Muscle of arm (tissue), 14 donors: ENCODE measurements at places on chromosomes 4 and X.
A peak's percentile ranks its signal among the peaks of the same experiment; 100 is the strongest.

GRCh38 chr4:114082348-114082747, 102.9 kb upstream of the ARSJ start:
- no peak for DNase-seq

GRCh38 chr4:8820178-8821102, 51.2 kb downstream of the HMX1 start:
- DNase-seq = no peak

- DNase-seq = no peak
Observed at GRCh38 chrX:6968231-6968630, 179.3 kb upstream of the STS start.

GRCh38 chr4:126599746-126600145, 1033.0 kb upstream of the INTU start:
- DNase-seq = no peak

GRCh38 chrX:133175605-133176004, 42.5 kb downstream of the TFDP3 start:
- DNase-seq = no peak

DNA sequence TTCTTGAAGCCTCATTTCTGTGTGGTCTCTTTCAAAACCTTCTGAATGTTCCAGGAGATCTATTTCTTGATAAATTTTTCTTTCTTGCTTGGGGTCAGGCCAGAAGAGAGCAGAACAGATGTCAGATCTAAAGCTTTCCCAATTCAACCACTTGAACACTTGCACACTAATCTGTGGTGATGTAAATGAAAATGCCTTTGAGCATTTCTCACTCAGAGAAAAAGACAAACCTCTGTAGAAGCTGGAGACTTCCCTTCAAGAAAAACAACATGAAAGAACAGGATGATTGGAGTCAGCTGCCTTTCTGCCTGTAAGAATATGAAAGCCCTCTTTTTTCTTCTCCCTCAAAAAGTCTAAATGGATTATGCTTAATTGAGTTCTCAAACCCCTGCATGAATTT, 11.2 kb downstream of the IGFBP7 start:
- no peak for DNase-seq

DNA sequence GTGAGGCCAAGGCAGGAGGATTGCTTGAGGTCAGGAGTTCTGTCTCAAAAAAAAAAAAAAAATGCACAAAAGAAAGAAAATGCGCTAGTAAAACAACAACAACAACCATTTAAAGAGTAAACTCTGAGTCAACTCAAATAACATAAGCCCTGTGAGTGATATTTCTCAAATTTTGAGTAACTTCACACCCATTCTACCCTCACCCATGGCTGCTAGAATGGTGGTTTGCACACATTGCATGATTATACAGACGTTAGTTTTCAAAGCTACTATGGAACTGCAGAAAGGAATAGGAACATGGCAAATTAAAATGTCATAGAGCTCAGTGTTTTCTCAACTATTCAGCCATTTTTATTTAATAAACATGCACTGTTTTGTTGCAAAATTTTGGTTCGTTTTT, 145.9 kb downstream of the OPHN1 start:
- no peak for DNase-seq

- no peak for DNase-seq
Observed at GRCh38 chr4:184849185-184849584, 23.4 kb upstream of the ACSL1 start.

- no peak for DNase-seq
Observed at GRCh38 chr4:15691346-15692135, 9.9 kb downstream of the FAM200B start.

- no peak for DNase-seq
Observed at GRCh38 chrX:110743679-110744340, 51.8 kb downstream of the CHRDL1 start.

DNA sequence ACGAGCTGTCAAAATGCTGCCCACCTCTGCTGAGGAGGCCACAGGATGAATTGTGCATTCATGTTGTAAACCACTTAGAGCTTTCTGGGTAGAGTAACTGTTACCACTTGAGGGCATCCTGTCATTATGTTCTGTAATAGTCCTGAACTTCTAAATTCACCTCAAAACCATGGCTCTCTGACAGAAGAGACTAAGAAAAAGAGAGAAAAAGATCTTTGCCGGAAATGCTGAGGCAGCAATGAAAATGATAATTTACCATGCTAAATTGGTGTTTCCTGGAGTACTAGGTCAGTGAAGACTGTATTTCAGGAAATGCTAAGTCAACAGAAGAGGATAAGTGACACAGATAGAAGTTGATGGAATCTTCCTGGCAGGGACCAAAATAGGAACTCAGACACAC, 942.3 kb upstream of the SLIT2 start:
- peak; percentile 32 for DNase-seq

- DNase-seq = no peak
Observed at GRCh38 chr4:187606581-187606980, 389.0 kb upstream of the ZFP42 start.

DNA sequence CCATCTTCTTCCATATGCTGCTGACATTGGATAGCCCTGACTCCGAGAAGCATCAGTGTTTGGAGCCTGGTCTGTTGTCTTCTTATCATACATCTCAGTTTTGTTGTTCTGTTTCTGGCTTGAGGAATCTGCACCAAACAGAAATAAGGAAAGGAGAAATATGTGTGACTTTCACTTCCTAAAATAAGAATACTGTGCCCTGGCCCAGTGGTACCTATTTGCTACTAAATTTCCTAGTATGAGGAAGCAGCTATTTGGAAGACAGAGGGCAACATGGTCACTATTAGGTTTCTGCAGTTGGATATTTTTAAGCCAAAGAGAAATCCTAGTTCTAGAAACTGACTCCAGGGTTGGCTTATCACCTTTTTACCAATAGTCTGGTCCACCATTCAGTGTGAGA, 16.8 kb downstream of the CT47C1 start:
- no peak for DNase-seq

- DNase-seq = no peak
Observed at GRCh38 chr4:17589355-17589754, 12.4 kb downstream of the LAP3 start.

GRCh38 chr4:185445209-185445608, 19.4 kb upstream of the UFSP2 start:
- DNase-seq = no peak

GRCh38 chr4:101337688-101338087, 9.6 kb downstream of the PPP3CA start:
- no peak for DNase-seq

GRCh38 chr4:158015241-158015640, 157.6 kb downstream of the GASK1B start:
- DNase-seq = no peak

GRCh38 chr4:89009115-89009514, 47.9 kb downstream of the FAM13A start:
- no peak for DNase-seq

DNA sequence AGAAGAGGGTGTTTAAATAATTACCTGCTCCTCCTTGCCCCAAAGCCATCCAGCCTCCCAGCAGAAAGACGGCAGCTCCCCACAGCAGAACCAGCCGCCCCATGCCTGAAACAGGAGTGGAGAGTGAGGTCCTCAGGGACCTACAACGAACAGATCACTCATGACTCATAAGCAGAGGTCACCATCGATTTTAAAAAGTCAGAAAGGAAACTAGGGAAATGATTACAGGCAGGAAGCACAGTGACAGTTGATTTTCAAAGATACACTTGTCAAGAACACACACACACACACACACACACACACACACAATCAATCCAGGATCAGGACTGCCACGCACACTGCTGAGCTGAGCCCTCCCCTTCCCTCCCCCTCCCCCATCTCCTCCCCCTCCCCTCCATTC, at the start of gene CRLF2:
CRLF2 (minus strand) TSS at position 118 of the 400 bp plus-strand sequence; CDS start at position 103, 15 bp downstream.
- no peak for DNase-seq

DNA sequence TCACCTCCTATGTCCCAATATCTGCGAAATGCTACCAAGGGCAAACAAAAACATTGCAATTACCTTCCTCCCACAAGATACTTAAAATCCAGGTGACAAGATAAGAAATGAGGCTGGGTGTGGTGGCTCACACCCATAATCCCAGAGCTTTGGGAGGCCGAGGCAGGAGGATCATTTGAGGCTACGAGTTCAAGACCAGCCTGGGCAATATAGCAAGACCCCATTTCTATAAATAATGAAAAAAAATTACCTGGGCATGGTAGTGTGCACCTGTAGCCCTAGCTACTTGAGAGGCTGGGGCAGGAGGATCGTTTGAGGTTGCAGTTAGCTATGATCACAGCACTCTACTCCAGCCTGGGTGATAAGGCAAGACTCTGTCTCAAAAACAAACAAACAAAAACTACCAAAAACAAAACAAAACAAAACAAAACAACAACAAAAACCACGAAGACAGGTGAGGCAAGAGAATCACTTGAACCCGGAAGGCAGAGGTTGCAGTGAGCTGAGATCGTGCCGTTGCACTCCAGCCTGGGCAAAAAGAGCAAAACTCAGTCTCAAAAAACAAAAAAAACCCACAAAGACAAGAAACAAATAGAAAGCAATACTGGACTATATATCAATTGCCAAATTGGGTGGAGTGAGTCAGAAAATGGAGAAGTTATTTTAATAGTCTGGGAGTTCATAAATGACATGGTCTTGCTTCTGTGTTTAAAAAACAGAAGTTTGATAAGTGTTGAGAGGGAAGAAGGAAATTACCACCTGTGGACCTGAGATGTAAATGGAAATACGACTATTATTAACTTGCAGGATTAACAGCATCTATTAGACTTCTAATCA, 176.5 kb downstream of the FBXW7 start:
- DNase-seq = no peak

DNA sequence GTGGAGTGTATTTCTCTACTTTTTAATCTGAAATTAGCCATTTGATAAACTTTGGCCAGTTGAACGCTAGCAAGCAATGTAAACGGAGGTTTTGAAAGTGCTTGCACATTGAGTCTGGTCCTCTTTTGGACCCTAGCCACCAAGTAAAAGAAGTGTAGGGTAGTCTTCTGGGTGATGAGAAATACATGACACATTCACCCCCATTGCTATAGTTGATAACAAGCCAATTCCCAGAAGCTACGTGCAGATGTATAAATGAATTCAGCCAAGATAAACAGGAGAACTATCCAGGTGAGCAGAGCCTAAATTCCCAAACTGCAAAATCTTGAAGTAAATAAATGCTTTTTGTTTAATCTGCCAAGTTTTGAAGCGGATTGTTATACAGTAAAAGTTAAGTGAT, 965.4 kb upstream of the GRIA3 start:
- DNase-seq = no peak
